Activated T-cell treated with anti-CD3 and anti-CD28 coated beads for 24 hours (primary cell): ENCODE measurements at places on chromosomes 2 and 18.

DNA sequence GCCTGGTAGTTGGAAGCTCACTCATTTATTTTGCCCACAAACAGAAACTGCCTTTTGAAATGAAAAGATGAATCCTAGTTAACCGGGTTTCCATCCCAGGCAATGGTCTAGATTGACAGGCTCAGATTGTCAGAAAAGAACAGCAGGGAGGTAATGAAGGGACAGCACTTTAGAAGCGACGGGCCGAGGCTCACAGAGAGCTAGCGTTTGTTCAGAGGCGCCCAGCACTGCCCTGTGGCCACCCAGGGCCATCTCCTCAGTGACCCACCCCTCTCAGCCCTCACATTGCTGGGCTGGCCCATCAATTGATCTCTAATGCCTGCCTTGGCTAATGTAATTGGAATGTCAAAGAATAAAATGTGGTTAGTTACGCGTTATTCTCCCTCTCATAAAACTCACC, 304.8 kb downstream of the CDCA7 start:
- DNase-seq = no peak

DNA sequence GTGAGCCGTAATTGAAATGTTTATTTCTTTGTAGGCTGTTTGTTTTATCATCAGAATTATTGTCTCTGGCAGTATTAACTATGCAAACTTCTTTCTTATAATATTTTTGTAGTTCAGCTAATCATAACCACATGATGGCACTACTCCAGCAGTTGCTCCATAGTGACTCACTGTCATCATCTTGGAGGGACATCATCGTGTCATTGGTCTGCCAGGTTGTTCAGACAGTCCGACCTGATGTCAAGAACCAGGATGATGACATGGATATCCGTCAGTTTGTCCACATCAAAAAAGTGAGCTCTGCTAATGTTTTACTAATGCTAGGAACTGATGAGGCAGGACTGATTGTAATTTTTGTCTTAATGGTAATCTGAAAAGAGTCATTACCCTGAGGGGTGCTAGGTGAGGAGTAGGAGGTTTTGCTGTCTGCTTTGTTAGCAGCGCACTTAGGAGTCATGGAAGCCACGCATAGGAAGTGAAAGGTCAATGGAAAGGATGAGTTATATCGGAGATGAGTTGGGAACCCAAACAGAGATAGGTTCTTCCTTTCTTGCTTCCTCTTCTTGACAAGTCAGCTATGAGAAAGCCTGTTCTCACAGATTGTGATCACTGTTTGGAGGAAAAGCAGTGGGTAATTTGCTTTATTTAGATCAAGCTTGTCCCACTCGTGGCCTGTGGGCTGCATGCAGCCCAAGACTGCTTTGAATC, 49.2 kb downstream of the PIKFYVE start:
- DNase-seq = no peak

DNA sequence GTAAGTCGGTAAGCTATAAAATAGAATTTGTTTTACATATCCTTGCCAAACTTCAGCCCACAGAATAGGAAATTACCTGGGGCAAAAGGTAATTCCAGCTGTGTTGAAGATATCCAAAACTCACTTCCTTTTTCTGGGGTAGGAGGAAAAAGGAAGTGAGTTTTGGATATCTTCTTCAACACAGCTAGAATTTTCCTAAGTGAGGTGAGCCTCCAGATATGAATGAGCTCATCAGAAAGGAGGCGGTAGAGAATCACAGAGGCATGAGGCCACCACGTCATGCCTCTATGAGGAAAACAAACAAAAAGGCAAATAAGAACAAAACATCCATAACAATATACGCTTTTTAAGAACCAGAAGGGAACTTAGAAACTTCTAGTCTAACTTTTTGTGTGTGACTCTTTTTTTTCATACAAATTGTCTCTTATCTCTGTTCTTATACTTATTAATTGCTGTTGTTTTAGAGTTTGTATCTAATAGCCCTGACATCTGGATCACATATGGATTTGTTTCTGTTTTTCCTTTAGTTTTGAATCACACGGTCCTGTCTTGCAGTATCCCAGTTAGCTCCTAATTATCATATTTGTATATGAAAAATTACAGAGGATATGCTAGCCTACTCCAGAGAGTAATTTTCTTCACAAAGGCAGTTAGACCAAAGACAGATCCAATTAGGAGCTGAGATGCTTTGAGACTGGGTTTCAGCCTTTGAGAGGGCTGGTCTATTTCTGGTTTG, 104.5 kb downstream of the RBM43 start:
- DNase-seq = no peak

DNA sequence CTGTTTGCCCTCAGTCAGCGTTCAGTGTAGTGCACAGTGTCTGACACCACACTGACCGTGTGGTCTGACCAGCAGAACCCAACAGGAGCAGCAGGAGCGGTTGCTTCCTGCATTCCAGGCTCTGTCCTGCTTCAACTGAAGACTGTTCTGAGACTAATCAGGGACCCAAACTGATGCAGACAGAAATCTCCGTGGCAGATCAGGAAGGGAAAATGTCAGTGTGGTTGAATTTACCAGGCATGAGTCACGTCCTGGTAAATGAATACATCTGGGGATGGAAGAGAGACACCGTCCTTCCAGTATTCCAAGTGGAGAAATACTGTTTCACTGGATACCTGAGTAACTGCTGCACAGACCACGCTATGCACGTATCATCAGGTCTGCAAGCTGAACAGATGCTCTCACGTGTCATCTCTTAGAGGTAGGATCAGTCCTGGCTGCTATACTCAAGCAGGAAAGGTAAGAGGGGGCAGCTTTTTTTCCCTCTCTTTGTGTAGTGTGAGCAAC, 223.6 kb upstream of the EPAS1 start:
- DNase-seq = no peak

GRCh38 chr2:231604101-231604684, 11.5 kb downstream of the TEX44 start:
- DNase-seq = peak; percentile 9

GRCh38 chr18:43049021-43049420, 66.5 kb downstream of the RIT2 start:
- no peak for DNase-seq
